ENCODE measurements at places on chromosomes 2 and 18. TPM values are rescaled to one million over a fixed set of nuclear protein-coding genes. Genes with fewer than 3 reads are reported as not detected.
A peak's percentile ranks its signal among the peaks of the same experiment; 100 is the strongest.

DNA sequence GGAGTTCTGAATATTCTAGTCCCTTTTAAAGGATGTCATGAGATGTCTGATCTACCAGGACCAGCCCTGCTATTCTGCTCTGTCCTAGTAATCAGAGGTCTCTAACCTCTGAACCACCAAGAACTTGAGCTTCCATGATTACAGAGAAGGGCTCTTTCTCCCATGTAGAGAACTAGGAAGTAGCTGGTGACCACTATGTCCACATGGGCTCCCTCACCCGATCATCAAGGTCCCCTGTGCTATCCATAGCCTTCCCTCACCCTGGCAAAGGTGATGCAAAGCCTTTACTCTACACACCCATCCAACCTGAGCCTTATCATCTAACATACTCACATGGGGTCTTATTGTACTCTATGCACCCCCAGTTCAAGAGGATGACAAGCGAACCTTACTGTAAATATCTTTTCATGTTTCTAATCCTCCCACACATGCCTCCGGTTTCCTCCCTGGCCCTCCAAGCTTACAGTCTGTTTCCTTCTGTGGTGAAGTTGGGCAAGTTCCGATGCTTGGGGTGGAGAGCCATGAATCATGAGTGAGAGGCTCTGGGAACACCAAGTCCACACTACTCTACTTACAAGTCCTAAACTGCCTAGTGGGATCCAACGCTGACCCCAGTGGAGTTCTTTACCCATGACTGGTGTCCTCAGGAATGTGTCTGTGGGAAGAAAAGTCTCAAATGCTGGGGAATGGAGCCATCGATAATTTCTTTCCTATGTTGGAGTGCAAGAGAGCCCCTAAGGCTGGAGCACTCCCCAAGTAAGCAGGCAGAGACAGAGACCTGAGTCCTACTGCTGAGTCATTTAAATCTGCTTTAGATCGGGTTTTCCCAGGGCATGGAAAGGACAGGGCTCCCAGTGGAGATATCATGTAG is 73.3 kb upstream of the KLF7 start:
- DNase-seq, result peak; percentile 7

Gene MAP3K19
- not detected for total RNA-seq

Gene TTLL4
- total RNA-seq, result 52.5 TPM

DNA sequence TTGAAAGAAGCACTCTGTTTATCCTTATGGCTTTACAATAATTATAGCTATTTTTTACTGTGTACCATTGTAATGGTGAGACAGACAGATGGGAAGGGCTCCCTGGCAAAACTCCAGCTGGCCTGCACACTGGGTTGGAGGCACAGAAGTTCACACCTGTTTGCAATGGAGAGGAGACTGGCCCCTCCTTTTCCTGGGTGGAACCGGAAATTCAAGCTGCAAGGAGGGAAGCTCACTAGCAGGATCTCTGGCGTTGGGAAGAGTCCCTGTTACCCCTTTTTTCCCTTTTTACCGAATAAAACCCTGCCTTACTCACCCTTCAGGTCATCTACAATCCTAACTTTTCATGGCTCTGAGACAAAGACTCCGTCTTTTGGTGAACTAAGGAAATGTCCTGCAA is 100.3 kb upstream of the TFPI start:
- no peak for DNase-seq

DNA sequence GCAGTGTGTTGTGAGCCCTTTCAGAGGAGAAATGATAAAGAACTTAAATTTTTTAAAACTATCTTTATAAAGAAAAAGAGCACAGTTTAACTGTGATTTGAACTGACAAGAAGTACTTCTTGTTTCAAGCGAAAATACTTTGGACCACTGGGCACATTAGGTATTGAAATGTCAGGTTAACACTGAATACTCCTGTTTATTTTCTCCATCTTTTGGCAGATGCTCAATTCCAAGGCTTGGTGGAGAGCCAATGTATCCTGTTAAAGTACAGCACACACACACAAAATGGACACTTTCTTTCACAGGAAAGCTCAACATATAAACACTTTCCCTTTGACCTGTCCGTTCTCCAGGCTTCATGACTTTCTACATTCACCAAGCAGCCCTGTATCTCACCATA is 32.6 kb upstream of the SP3 start:
- no peak for DNase-seq

GRCh38 chr2:193502363-193503035 is 1307.8 kb upstream of the TMEFF2 start:
- no peak for DNase-seq

- DNase-seq, result no peak
Measured at GRCh38 chr2:105412584-105412983, 13.7 kb upstream of the FHL2 start.

- no peak for DNase-seq
Measured at GRCh38 chr2:210054696-210055095, 52.3 kb downstream of the RPE start.

Gene CENPA
- 0.82 TPM for total RNA-seq

DNA sequence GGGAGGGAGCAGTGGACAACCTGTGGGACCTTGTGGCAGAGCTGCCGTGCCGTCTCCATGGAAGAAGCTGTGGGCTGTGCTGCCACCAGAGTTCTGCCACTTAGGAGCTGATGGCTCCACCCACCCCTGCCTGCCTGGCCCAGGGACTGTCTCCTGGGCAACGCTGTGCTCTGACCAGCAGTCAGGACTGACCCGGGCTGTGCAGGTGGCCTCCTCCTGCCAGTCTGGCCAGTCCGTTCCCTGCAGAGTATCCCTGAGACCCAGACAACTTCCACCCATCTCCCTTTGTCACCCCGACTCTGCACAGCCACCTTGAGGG is 12.8 kb downstream of the ASIC4 start:
- DNase-seq, result no peak

DNA sequence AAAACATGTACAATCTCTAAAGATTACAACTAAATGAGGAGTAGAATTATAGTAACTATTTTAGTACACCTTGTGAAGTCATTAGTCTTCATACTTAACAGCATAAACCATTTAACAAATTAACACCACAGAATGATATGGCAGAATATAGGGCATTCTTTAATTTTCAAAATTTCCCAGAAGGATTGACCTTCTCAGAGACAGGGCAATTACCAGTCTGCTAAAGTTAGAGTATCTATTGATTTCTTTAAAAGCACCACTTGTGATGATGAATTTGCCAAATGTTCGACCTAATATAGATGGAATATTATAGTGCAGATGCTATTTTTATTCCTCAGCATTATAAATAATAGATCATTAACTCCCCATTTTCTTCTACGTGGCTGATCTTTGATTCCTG is 192.6 kb downstream of the DPP4 start:
- no peak for DNase-seq

- no peak for DNase-seq
Measured at GRCh38 chr2:148179724-148180123, 158.8 kb downstream of the MBD5 start.

Gene PROKR1
- not detected for total RNA-seq

Gene MGAT4A
- 33.1 TPM for total RNA-seq

Gene DTNB
- 9.1 TPM for total RNA-seq

DNA sequence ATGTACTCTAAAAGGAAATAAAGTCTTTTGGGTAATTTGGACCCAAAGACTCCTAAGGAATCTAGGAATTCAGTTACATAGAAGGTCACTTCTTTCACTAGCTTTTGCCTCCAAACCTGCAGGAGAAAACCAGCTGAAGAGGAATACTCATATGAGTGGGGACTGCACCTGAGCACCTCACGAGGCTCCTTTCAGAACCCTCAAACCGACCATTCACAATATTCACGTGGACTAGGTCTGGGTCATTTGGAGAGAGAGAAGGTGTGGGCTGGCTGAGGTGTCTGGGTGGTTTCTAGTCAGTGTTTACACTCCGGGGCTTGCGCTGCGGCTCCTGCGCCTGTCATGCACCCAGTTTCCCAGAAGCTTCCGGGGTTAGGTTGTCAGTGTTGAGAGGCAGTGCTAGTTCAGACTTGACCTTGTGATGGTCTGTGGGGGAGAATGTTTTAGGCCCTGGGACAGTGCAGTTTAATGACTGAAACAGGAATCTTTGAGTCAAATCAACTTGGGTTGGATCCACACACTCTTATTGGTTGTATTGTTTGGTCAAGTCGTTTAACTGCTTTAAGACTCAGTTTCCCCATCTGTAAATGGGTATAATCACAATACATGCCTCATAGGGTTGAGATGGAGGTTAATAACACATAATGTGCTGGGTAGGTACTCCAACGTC is 78.4 kb downstream of the LIMS1 start:
- peak; percentile 31 for DNase-seq

GRCh38 chr2:222864296-222864695 is 3.5 kb downstream of the ACSL3 start:
- DNase-seq, result no peak

DNA sequence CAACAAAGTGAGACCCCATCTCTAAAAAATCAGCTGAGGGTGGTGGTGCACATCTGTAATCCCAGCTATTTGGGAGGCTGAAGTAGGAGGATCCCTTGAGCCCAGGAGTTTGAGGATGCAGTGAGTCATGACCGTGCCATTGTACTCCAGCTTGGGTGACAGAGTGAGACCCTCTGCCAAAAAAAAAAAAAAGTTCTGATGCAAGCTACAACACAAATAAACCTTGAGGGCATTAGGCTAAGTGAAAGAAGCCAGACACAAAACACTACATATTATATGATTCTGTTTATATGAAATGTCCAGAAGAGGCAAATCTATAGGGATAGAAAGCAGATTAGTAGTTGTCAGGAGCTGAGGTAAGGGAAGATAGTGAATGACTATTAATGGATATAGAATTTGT is 13.0 kb downstream of the YWHAQ start:
- DNase-seq, result no peak

DNA sequence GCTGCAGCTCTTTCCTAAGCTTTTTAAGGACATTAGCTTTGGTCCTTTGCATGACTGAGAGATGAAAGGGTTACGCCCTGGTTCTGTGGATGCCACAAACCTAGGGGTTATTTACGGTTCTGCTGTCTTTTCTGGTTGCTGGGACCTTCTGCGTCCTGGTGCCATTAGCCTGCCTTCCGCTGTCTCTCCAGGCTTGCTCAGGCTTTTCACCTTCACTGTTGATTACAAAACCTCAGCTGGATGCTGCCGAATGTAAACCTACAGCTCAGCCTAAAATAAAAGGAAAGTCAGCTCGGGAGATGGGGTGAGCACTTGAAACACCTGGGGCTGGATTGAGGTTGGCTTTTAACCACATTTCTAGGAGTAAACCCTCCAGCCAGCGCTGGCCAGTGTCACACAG is 130.9 kb upstream of the ARHGAP28 start:
- DNase-seq, result no peak

Gene CAPN13
- total RNA-seq, result not detected

Gene SLC23A3
- 0.84 TPM for total RNA-seq

GRCh38 chr2:46704593-46704992 is 211.0 kb downstream of the MCFD2 start:
- no peak for DNase-seq

DNA sequence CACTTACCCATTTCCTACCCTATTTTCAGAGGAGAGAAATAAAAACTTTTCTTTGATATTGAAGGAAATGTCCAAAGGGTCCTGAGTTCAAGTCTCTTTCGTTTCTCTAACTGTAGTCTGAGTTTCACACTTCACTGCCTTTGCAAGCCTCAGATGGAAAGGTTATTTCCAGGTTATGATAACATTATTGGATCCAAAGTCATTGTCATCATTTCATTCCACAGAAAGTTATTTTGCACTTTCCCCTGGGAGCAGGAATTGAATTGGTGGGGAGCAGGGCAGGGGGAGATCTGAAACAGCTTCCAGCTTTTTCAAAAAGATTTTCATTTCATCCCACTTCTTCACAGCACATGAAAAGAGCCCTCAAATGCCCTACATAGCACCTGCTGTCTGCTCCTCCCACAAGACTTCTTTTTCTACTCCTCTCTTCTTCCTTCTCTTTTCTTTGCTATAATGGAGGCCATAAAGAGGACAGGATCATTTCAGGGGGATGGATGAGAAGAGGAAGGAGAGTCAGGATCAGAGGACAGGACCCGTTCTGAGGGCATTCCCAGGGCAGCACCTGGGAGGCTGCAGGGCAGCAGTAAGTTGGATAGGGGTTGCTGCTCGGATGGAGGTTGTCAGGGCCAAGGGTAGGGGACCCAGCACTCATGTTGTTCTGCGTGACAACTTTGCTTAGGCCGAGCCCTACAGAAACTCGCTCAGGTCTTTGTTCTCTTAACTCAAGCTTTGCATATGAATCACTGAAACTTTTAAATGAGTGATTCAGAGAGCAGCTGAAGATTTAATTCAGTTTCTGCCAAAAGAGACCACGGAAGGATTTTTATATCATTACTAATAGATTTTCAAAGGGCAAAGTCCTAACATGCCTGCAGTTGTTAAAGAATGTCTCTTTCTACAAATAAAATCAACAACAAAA is 11.4 kb upstream of the GALNT5 start:
- no peak for DNase-seq

DNA sequence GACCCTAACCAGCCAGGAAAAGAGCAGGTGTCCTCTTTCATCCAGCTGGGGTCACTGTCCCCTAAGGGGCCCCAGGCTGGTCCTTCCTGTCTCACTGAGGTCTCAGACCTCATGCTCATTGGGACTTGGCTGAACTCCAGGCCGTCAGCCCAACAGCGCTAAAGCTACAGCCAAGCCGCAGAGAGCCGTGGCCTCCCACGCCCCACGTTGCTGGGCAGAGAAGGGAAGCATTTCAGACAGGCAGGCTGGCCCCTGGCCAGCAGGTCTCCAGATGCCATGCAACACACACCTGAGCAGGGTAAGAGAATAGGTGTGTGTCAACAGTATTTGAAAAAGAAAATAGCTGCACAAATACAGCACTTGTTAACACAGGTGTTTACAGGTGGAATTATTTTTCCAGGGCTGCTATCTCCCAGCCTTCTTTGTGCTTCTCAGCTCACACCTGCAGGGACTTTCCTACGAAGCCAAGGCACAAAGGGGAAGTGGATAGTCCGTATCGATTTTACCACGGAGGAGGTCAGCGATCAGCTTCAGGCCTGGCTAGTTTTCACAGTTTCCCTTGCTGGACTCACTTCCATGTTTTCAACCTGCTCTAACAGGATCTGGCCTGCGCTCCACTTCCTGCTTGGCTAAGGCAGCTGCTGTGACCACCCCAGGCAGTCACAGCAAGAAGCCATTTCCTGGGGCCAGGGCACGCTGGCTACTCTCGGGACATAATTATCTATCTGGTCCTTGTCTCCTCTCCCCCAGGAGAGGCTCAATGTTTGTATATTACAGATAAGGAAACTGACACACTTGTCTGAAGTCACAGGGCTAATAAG is 156.1 kb upstream of the ID2 start:
- no peak for DNase-seq

DNA sequence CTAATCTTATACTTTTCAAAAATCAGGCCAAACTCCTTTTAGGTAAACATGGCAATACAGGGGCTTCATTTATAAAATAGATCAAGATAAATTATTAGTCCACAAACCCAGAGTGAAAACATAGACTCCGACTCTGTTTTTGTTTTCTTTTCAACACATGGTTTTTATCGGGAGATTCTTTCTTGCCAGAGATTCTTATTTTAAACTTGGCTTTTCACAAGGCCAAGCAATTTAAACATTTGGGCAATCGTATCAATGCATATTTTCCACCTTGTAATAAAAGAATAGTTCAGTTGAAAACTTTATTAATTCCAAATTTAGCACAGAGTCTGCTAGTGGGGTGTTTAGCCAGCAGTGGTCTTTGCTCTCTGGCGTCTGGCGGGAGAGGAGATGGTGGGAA is 71.9 kb downstream of the SOX11 start:
- DNase-seq, result no peak

All from activated T-cell treated with anti-CD3 and anti-CD28 coated beads, Interleukin-2, amount 50 U/mL, for 4 hours (primary cell).